Activated naive CD4-positive, alpha-beta T cell treated with anti-CD3 and anti-CD28 coated beads for 36 hours (primary cell): ENCODE measurements at places on chromosomes 5 and 9. TPM values are rescaled to one million over a fixed set of nuclear protein-coding genes. Genes with fewer than 3 reads are reported as not detected.

IFNA2 gene
- total RNA-seq: not detected

ADAMTSL2 gene
- 0.17 TPM for total RNA-seq

DNA sequence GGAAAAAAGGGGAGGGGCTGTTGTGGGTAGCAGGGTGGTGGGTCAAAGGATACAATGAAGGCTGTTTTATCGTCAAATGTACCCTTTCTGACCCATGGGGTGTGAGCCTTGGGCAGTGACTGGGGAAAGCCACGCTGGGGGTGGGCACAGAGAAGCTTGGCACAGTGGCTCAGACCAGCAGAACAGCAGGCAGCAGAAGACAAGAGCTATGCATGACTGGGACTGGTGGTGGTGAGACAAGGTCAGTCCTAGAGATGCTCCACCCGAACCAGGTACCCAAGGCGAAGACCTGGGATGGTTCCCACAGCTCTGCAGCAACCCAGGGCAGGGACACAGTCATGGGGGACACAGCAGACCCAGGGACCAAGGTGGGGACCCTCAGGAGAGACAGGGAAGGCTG is 38.3 kb downstream of the BICD2 start:
- no peaks in the 10 kb centered on the region for H3K4me1 ChIP-seq
- peaks cover 4% of the 10 kb centered on the region for H3K36me3 ChIP-seq
- DNase-seq: no peak

PLAC8L1 gene
- total RNA-seq: 0.40 TPM

- peaks cover 4% of the 10 kb centered on the region for H3K4me1 ChIP-seq
- no peak overlapping the region for H3K27ac ChIP-seq
- H3K4me3 ChIP-seq: no peak overlapping the region
- H3K27me3 ChIP-seq: no peaks in the 10 kb centered on the region
- DNase-seq: no peak
- no peaks in the 10 kb centered on the region for H3K36me3 ChIP-seq
These were observed 19.3 kb upstream of the WNT8A start for GRCh38 chr5:138064526-138064925.
